ENCODE measurements at places on chromosomes 6 and 20.

DNA sequence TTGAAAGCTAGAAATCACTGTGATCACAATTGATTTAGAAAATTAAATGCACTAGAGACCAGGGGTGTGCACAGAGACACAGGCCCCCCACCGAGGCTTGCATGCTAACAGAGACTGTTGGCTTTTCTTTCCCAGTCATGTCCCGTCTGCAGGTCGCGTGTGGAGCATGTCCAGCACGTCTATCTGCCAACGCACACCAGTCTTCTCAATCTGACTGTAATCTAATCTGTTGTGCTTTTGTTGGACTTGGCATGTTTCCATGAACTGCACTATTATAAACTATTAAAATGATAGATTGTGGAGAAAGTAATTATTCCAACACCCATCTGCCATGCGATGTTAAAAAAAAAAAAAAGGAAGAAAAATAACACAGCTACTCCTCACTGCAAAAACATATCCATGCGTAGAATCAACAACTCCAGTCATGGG lies 17.7 kb downstream of the MYLIP start:
- no peak for DNase-seq

DNA sequence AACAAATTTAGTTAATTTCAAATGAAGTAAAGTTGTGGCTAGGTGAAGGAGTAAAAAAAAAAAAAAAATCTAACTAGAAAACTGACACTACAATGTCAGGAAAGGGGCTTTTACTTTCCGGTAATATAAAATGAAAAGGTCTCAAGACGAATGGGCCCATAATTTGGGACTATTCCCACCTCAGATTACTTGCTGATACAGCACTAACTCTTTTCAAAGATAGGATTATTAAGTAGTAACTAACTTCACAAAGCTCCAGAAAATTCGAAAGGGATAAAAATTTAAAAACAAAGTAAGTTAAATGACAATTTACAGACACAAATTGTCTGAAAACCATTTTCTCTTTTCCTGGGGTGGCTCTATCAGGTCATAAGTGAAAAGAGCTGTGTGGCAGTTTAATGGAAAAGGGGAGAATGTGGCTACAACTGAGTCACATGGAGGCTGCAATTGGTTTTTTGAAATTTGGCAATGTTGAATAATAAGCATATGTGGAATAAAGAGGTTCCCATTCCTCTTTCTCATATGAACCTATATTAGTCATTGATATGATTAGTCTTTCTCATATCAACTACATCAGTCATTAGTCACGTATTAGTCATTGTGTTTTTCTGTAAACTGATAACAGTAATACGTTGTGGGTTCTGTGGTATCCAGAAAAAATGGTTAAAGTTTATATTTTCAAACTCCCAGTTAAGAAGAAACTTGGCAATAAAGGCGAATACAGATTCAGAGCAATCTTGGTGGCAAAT lies 78.0 kb downstream of the RWDD2A start:
- no peak for DNase-seq

GRCh38 chr6:10419749-10420545 lies 5.1 kb upstream of the TFAP2A start:
- DNase-seq, result no peak

DNA sequence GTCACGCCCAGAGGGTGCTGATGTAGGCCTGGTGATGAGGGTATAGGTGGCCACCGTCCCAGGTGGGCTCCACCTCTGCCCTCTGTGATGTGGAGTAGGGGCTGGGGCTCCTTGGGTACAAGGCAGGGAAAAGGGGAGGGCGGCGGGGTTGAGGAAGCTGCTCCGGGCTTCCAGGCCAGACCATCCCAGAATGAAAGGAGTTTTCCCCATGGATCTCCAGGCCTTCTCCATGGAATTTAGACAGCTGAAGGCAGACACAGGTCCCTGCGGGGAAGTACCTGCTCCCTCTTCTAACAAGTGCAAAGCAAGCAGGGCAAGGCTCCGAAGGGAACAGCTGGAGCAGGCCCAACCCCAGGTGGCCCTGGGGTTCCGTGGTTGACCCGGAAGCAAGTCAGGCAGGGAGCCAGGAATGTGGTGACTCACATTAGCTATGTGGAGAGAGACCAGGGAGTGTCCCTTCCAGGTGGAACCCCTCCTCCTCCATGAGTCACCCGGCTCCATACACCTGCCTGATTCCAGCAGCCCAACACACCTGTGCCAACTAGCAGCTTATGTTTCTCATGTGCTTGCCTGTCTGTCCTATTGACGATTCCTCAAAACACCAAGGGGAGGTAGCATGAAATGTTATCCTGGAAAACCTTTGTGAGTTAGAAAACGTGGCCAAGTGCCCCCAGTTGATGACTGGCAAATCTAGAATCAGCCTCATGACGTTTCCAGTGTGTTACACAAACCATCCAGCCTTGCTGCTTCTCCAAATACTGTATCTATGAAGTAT lies 59.7 kb upstream of the SNX9 start:
- DNase-seq, result no peak

DNA sequence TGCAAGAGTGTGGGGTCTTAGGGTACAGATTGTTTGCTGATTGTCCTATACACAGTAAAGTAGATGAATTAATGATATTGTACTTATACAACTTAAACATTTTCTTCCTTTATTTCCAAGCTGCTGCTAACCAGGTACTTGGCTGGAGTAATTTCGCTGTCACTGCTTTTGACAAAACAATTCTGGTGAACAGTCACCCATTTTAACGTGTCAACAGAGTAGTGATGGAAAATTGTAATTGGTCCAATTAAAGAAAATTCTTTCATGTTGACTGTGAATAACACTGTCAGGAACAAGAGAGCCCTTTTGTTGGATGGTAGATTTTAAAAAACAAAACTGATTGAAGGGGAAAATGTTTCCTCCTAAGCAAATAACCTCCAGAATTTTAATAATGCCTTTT lies 26.4 kb upstream of the MROH8 start:
- no peak for DNase-seq

- DNase-seq, result no peak
These were observed 78.8 kb downstream of the PHACTR3 start for GRCh38 chr20:59683181-59683580.

- DNase-seq, result no peak
These were observed 8.6 kb downstream of the HS3ST5 start for GRCh38 chr6:114334237-114334636.

DNA sequence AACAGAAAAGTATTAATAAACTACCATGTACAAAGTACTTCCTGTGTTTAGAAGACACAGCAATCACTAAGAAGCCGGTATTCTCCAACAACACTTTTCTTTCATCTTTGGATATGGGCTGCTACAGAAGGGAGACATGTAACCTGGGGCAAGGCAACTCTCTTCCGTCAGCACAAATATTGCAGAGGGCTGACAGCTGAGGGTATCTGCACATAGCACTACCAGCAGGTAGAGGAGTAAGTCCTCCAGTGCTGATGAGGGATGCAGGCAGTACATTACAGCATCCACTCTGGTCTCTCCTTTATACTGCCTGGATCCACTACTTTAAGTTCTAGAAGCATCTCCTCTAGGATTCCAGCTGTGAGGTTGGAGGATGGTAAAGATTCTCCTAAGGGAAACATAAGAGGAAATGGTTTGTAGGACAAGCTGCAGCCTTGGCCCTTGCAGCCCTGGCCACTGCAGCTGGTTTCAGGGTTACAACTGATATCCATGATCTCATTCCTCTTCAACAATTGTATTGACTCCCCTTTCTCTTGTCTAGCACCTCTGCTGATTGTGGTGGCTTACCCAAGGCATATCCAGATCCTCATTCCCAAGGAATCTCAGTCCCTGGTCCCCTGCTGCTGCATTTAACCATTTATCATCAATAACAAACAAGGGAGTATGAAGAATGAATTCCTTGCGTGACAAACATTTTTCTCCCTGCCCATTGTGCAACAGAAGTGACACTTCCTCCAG lies 110.7 kb upstream of the ADGRF1 start:
- DNase-seq, result no peak

GRCh38 chr20:38156888-38157634 lies 8.0 kb downstream of the TGM2 start:
- DNase-seq, result no peak

DNA sequence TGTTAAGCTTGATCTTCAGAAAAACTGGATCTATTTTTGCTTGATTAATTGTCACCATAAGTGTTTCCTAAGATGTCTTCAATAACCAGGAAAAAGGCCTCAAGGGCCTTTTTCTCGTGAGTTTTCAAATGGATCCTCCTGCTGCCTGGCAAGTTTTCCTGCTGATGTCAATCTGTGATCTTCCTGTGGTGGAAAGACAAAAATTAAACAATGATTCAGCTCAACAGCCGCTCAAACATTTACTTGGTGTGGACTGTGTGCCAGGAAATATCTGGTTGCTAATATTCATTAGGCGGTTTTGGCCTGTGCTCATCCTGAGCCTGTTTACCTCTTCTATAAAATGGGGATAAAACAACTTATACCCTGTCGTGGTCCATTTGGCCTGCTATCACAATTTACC lies 35.4 kb upstream of the SSTR4 start:
- no peak for DNase-seq

DNA sequence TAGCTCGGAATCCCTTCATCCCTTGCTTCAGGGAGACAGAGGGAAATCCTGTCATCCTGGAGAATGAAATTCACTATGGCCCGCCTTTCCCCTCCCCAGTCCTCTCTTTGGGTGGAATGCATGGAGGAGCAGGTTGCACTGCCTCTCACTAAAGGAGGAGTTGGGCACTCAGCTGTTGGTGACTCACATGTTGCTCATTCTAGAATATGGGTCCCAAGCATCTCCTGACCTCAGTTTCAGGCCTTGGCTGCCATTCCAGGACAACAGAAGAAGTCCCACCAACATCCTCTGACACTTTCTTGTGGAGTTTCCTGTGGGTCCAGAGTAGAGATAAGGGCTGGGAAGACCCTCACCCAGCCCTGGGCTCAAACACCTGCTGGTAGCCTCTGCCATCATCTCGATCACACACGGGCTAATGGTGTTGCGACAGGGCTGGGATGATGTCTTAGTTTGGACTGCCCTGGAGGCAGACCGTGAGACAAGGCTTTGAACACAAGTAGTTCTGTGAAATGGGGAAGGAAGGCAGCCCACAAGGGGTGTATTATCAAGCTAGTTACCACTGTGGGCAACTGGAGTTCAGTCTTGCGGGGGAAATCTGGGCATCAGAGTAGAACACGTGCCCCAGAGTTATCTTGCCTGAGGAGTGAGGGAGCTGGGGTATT lies 52.4 kb upstream of the RNF24 start:
- DNase-seq, result no peak

DNA sequence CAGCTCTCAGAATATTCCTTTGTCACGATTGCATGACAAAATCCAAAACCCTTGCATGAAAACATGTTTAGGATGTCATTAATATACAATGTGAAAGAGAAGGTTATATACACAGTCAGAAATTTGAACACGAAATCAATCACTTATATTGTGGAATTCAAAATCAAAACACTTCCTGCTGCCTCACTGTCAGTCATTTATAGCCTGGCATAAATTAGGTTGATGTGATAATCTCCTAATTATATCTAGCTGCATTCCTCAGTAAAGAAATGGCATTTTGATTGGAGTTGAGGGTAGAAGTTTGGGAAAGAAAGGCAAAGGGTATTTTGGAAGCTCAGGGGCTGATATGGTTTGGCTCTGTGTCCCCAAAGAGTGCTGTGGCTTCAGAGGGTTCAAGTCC lies 24.1 kb upstream of the BEND6 start:
- no peak for DNase-seq

Measured in stimulated activated CD8-positive, alpha-beta memory T cell treated with anti-CD3 and anti-CD28 coated beads, Interleukin-15, amount 100 ng/mL, for 48 hours (primary cell).